ENCODE measurements at places on chromosomes 13 and 19.
A peak's percentile ranks its signal among the peaks of the same experiment; 100 is the strongest.

DNA sequence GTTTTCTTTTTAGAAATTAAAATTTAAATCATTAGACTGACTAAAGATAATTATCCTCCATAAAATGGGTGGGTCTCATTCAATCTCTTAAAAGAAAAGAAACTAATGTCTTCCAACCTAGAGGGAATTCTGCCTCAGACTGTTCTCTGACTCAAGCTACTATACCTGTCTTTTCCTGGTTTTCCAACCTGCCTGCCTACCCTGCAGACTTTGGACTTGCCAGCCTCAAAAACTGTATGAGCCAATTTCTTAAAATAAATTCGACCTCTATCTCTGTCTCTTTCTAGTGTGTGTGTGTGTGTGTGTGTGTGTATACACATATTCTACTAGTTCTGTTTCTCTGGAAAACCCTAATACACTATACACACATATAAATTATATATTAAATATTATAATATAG is 847.3 kb downstream of the PCDH17 start:
- DNase-seq, result no peak

DNA sequence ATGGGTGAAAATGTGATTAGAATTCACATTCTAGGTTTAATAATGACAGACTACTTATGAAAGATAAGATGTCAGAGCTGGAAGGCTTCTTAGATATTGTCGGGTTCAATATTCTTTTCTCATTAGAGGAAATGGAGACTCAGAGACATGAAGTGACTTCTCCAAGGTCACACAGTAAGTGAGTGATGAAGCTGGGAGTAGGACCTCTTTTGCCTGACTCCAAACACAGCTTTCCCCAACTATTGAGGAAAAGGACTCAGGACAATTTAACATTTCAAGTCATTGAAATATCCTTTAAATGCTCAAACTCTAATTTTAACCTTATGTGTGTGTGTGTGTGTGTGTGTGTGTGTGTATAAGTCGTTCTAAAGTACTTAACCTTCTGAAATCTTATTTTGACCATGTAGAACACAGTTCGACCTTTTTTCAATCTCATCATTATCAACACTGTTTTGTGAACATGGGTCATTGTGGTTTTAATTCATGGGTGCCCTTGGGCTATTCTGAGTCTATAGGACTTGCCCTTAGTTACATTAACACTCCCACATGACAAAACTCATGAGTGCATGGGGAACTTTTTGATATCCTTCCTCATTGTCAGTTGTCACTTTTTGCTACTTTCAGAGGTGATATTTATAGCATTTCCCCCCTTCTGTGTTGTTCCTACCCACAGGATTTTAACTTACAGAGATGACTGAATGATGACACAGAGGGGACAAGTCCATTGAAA is 53.0 kb downstream of the LRCH1 start:
- no peak for DNase-seq

DNA sequence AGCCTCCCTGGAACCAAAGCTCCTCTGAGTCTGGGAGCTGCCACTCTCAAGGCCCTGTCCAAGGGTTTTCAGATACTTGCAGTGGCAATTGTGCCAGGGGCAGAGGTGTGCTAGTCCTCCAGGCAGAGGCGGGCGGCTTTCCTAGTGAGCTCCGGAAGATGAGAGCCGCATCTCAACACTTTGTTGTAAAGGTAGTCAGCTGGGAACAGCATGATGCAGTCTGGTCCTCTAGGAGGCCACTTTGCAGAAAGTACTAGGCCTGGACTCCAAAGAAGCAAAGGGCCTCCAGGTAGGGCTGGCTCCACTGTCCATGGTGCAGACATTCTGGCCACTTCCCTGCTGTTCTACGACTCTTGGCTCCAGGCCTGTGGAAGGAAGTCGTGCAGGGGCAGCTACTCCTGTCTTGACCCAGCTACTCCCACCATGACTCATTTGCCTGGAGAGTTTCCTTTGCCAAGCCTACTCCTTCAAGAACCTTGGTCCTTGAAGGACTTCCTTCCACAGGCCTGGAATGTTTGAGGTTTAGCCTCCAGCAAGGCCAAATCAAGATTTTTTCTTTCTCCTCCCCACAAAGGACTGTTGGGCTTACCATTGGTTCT is 9.9 kb upstream of the ZNF536 start:
- DNase-seq, result peak; percentile 84

DNA sequence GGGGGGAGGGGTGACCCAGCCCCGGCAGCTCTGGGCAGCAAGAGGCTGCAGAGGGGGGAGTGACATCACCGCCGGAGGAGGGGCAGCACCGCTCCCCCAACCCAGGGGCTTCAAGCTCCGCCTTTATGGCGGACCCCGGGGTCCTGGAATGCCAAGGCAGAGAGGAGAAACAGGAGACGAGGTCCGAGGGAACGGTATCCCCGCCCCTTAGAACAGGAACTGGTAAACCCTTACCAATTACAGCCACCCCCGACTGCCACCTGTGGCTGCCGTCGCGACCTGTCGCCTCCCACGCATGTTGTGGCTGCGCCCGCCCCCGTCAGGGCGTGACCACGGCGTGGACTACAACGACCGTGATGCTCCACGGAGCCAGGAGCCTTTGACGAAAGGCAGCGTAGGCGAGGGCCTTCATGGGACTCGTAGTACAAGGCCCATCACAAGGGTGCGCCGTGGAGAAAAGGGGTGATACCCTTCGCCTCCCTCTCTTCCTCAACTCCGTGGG is 4.1 kb upstream of the KCNC3 start:
- DNase-seq, result peak; percentile 95

DNA sequence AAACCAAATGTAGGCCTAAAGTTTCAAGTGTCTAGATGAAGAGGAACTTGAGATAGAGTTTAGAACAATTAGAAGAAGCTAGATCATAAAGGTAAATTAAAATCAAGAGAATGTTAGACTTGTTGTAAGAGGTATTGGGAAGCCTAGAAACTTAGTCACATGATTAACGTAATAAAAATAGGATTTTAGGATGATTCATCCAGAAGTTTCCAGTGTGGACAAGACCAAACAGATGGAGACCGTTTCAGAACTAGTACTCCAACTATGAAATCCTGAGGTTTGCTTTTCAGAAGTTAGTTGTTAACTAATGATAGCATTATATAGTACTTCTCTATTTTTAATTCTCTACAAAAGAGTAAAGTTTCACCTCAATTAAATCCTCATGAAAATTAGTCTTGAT is 104.9 kb downstream of the MZT1 start:
- no peak for DNase-seq

DNA sequence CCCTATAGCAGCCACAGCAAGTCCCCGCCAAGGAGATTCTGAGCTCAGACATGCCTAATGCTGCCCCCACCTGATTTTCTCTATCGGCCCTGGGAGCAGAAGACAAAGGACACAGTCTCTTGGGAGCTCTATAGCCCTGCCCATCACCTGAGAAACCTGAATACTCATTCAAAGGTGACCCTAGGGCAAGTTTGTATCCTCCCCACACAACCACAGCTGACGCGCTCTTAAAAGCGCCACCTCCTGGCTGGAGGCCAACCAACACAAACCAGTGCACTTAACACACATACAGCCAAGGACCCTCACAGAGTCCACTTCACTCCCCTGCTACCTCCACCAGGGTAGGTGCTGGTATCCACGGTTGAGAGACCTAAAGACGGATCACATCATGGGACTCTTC is 8.8 kb upstream of the IGFL4 start:
- DNase-seq, result no peak

DNA sequence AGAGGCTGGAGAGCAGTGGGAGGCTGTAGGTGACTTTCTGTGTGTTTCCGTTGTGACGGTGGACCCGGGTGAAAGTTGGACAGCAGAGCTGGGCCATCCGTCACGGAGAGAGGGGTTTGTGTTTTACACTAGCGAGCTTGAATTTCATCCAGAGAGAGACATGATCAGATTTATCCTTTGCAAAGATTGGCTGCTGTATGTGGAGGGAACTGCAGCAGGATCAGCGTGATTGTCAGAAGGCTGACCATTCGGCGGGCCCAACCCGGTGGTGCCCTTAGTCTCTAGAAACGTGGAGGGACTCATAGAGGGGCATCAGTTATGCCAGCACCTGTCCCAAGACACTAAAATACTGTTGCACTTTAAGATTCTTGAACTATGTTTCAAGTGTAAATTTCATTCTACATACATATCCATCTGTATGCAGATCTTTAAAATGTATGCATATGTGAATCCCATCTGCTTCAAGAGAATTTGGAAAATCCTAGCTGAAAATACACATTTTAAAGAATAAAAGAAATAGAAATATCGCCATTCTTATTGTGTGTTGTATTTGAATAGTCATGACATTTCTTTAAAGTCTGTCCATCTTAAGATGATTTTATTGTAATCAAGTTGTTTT is 7.0 kb downstream of the FAM124A start:
- DNase-seq, result no peak

DNA sequence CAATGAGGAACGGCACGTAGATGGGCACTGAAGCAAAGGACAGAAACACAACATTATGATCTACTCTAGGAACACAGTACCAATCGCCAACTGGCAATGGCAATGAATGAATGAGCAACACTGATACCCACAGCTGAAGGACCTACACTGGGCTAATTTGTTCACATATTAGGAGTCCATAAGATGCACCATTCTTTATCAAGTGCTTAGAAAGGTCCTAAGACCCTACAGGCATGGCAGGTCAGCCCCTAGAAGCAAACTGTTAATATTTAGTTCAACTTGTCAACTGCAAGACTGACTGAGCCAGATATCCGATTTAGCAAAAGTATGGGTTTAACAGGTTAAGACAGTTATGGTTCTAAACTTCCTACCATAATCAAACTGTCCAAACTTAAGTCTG is 4.8 kb downstream of the SHISA2 start:
- DNase-seq, result no peak

GRCh38 chr13:80787604-80788003 is 446.7 kb upstream of the SPRY2 start:
- no peak for DNase-seq

DNA sequence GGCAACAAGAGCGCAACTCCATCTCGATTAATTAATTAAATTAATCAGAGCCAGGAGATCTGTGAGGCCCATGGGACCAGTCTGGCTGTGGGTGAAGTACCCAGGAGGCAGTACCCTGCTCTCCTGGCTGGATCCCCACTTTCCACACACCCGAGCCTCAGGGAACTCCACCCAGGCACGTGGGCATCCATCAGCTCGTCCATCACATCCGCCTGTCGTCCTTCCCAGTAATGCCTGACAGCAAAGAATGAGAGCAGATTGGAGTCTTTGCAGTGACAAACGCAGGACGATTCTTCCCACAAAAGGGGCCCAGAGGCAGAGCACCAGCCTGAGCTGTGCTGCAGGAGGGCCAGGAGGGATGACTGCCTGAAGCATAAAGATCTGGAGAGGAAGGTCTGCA is 35.8 kb downstream of the VSTM2B start:
- DNase-seq, result no peak

- no peak for DNase-seq
These were observed 126.5 kb downstream of the PIBF1 start for GRCh38 chr13:72908416-72908815.

DNA sequence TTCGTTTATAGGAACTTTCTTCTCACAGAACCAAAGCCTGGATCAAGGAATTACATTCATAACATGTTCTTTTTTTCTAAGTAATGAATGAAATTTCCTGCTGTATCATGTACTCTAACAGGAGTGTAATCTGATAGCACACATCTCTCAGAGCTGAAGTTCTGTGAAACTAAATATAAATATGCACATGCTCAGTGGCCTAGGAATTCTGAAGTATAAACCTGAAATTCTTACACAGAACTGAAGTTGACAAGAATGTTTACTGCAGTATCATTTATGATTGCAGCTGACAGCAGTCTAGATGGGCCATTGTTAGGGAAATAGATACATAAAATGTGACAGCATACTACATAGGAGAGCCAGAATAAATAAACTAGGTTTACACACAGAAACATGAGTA is 54.5 kb downstream of the USP12 start:
- no peak for DNase-seq

DNA sequence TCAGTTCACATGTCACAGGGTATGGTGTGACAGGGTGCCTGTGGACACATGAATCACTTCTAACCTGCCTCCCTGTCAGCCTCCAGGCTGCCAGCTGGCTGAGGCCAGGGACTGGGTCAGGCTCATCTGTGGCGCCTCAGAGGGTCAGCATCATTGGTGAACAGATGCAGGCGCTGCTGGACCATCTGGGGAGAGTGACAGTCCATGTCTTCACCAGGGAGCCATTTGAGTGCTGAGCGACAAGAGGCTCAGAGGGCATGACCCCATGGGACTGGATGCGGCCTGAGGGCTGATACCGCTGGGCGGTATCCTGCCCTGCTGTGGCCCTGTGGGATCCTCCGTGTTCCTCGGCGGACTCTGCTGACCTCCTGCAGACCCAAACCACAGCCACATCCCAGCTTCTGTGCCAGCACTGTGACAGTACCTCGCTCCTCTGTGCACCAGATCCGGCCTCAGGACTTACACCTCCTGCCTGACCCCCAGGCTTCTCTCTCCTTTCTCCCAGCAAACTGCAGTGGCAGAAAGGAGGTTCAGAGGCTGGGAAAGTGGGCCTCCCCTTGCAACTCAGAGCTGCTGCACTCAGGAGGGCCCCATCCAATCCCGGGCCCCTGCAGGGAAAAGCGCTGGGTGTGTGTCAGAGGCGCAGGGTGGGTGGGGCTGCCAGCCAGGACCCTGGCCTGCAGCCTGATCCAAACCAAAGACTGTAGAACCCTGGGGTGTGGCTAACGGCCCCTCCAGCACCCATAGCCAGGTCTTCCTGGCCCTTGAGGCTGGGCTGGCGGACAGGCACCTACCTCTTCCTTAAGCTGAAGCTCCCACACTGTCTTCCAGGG is 10.2 kb downstream of the ACTMAP start:
- DNase-seq, result no peak

- no peak for DNase-seq
These were observed 78.1 kb upstream of the FBXL3 start for GRCh38 chr13:77105051-77105450.

- DNase-seq, result no peak
These were observed 152.5 kb upstream of the SOX1 start for GRCh38 chr13:111914241-111915103.

- peak; percentile 48 for DNase-seq
These were observed 403.3 kb downstream of the COG6 start for GRCh38 chr13:40058757-40059236.

- DNase-seq, result no peak
These were observed 14.3 kb upstream of the NAPA start for GRCh38 chr19:47529018-47529742.

GRCh38 chr13:33800646-33801186 is 17.2 kb upstream of the RFC3 start:
- DNase-seq, result no peak

DNA sequence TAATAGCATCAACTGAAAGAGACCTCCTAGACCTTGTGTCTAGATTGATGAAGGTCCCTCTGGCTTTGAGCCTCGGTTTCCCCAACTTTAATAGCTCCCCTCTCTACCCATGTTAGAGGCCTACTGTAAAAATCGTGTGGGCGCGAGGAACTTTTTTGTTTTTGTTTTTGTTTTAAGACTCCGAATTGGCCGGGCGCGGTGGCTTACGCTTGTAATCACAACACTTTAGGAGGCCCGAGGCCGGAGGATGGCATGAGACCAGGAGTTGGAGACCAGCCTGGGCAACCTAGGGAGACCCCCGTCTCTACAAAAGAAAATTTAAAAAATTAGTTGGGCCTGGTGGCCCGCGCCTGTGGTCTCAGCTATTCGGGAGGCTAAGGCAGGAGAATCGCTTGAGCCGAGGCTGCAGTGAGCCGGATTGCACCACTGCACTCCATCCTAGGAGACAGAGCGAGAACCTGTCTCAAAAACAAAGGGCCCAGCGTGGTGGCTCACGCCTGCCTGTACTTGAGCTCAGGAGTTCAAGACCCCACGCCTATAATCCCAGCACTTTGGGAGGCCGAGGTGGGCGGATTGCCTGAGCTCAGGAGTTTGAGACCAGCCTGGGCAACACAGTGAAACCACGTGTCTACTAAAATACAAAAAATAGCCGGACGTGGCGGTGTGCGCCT is 858 bp upstream of the PPP6R1 start:
- no peak for DNase-seq

Measured in Daoy (cell line).